ENCODE measurements at places on chromosomes 4 and X.

DNA sequence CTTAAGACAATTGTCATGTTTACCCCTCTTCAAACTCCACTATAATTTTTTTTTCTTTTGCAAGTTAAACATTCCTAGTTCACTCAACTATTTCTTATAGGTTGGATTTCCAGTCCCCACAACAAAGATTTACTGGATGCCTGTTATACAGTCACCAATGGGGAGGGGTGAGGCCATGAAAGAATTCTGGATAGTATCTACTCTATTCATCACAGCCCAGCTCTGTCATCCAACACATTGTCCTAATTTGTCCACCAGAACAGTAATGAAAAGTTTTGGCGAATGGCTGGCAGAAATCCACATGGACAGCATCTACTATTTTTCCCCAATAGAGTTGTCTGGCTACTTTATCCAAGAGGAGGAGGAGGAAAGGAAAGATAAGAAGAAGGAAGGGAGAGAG is 192.7 kb upstream of the S100G start:
- DNase-seq = no peak

GRCh38 chrX:68018248-68019203 is 414.8 kb downstream of the OPHN1 start:
- peak; percentile 21 for DNase-seq

GRCh38 chr4:61723492-61723891 is 523.4 kb downstream of the ADGRL3 start:
- DNase-seq = no peak

- DNase-seq = no peak
Observed at GRCh38 chrX:74911494-74911893, 13.8 kb downstream of the NEXMIF start.

DNA sequence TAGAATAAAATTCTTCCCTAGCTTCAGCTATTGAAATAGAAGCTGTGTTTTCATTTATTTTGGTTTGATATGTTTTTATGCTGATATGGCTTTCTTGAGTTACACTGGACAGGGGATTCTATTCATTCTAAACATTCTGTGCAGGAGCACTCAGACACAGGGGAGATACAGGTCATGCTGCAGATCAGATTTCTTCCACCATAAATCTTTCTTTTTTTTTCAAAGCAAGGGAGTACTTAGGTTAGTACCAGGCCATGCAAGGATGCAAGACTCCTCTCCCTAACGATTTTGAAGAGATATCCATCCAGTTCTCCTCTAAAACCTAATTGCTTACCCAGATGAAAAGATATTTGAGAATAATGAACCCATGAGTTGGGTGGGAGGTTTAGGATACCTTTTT is 21.4 kb downstream of the ETDC start:
- DNase-seq = no peak

GRCh38 chrX:86407371-86407770 is 259.1 kb downstream of the DACH2 start:
- no peak for DNase-seq

DNA sequence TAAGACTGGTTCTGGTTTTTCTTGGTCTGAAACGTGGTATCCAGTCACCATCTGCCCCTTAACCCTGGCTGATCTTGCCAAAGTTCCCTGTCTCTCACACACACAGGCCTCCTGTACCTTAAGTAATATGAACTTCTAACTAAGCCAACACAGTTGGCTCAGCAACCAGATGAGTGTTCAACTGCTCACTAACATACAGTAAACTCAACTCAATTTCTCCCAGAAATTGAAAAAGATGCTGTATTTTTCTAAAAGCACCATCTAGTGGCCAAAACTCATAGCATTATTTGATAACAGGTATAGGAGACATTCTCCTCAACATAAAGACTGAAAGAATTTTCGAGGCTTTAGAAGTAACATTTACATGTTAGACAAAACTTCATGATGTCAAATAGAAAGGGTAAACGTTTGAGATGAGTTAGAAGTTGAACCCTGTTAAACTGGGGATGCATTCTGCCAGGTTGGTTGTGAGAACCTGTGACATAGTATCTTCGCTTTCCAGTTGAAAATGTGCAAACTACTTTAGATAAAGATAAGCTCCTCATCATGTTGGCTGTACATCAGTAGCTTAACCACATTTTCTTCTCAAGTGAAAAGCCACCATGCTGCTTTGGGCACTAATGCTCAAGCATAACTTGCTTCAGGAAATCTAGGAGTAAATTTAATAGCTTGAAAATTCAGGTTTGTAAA is 31.2 kb downstream of the CCNI start:
- DNase-seq = peak; percentile 63

- DNase-seq = no peak
Observed at GRCh38 chr4:174929346-174929745, 11.2 kb downstream of the ADAM29 start.

DNA sequence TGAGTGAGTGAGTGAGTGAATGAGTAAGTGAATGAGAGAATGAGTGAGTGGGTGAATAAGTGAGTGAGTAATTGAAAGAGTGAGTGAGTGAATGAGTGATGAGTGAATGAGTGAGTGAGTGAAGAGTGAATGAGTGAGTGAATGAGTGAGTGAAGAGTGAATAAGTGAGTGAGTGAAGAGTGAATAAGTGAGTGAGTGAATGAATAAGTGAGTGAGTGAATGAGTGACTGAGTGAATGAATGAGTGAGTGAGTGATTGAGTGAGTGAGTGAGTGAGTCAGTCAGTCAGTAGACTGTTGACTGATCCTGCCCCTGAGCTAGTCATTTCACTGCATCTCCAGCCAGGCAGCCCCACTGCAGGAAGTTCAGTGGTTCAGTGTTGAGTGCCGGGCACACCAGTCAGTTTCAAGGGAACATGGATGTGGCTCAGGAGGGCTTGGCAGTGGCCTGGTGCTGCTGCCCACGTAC is 228.4 kb upstream of the PSAPL1 start:
- DNase-seq = peak; percentile 36

DNA sequence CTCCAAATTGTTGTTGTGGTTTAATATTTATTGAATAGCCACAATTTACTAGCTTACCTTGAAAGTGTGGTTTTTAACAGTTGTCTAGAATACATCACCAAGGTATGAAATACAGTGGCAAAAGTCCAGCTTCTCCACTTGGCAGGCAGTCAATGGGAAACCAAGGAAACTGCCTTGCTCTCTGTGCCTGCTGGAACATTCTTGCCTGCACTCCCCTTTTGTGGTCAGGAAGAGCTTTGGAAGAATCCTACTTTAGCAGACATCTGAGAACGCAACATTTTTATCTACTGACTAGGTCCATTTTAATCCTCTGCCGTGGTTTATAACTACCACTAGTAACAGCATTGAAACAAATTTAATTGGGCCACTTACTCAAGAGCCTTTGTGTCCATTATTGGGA is 64.5 kb downstream of the TENM3 start:
- no peak for DNase-seq

- DNase-seq = no peak
Observed at GRCh38 chrX:93673869-93674271, at the start of gene FAM133A. FAM133A (plus strand) TSS chrX:93674206; CDS start chrX:93709420, 35,214 bp downstream.

GRCh38 chr4:8857766-8858700 is 13.6 kb downstream of the HMX1 start:
- no peak for DNase-seq

DNA sequence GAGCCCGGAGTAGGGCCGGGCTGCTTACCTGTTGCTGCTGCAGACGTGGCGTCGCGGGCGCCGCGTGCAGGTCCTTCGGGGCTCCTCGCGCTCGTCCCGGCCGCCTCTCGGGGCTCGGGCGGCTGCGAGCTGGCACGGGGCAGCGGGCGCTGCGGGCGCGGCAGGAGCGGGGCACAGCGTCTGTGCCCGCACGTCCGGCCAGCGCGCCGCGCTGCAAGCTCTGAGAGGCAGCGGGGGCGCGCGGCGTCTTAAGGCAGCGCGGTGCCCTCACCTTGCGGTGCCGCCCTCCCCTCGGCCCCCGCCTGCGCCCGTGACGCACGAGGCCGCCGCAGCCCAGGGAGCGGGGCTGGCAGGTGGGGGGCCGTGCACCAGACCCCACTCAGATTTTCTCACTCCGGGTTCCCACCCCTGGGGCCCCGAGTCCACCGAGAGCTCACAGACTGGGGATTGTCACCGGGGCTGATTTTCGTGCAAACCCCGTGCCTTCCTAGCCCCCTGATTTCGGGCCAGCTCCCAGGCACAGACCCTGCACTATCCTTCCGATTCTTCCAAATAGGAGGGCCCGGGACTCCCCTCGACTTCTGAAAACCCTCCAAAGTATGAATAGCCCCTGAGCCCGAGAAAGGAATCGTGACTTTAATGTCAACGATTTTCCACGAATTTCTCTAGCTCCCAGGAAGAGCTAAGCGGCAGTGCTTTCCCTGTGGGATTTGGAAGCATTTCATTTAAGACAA is at the start of gene GPR101:
GPR101 (minus strand) TSS at position 222 of the 734 bp plus-strand sequence. CDS start 2,321 bp downstream, outside the sequence.
- no peak for DNase-seq

DNA sequence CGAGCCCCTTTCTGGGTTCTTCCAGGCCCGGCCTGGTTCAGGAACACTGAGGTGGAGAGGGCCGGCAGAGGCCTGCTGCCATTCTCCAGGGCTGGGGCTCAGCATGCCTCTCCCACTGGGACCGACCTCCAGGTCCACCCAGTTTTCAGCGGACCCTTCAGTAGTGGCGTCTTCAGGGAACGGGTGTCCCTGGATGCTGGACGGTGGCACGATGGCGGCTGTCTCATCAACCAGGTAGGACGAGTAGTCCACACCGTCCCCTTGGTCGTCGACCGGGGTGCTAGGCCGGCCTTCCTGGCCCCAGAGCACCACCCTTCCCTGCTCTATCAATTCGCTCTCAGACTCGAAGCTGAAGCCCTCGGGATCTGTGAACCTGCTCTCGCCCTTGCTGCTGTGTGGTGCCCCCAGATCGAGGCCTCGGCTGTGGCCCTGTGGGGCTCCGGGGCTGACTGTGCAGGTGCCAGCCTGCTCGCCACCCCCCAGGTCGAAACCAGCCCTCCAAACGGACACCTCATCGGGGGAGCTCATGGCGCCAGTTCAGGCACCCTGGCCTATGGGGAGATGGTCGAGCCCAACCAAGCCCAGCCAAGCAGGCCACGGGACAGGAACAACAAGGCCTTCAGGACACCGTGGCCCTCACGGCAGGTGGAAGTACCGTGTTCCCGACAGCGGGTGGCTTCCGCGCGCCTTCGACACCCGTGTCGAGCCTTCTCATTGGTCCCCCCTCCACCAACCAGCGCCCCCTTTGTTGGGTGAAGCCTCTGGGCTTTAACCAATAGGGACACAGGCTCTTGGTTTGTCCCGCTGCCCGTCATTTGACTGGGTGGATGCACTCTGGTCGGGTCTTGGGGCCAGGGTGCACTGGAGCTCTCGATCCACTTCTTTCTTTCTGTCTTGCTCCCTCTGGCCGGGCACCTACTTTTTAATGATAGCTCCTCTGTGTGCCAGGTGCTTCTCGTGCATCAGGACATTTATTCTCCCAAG is 814 bp upstream of the LOC101059915 start:
- DNase-seq = no peak

GRCh38 chrX:149528381-149528780 is 12.4 kb upstream of the EOLA1 start:
- DNase-seq = no peak

DNA sequence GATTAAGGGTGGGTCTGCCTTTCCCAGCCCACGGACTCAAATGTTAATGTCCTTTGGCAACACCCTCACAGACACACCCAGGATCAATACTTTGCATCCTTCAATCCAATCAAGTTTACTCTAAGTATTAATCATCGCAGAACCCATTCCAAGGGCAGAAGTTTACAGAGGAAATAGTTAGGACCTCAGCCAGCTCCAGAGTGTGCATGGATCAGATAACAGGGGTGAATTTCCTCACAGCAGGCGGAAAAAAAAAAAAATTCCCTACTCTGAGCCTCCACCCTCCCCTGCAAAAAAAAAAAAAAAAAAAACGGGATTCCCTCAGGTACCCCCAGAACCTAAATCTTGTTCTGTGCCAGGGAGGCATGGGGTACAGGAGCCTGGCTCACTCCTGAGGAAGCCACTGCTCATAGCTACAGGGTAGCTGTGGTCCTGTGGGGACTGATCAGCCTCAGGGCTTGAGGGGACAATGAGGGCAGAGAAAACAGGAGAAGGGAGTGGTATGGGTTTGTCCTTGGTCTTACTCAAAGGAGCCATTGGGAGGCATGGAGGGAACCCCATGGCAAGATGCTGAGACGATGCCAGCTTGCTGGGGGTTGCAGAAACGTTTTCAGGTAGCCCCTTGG is 113.0 kb downstream of the DHRSX start:
- DNase-seq = no peak

DNA sequence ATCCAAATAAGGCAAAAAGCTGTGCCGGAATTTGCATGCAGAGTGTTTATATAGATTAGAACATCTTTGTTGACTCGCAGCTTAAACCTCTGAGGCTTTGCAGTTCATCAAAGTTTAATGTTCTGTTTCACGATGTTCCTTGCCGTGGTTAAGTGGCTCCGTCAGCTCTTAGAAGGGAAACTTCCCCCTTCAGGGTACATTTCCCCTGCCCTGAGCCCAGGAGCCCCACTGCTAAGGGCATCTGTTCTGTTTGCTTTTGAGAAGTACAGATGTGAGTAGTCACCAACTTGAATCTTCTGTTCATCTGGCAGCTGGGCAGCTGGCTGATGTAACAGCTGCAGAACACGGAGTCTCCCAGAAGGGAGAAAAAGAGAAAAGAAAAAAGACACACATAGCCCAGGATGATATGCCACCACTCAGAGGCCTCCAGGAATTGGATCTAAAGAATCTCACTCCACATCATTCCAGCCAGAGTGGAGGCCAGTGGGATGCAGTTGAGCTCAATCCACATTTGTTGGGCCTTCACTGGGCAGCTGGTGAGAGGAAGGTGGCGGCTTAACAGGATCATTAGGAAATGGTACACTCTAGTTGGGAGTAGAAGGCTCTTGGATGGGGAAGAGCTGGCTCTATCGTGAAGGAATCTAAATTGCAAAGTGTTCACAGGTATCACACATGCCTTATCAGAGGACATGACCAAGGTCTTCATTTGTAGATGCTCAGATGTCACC is 178.7 kb upstream of the RBPJ start:
- peak; percentile 70 for DNase-seq

Data from suppressor macrophage treated with lipopolysaccharide for 1 hour (primary cell).